Endothelial cell of coronary artery (primary cell): ENCODE measurements at places on chromosomes 6 and 20. TPM values are rescaled to one million over a fixed set of nuclear protein-coding genes. Genes with fewer than 3 reads are reported as not detected.

The LY6G6D gene
- total RNA-seq = not detected in 2 replicates

The HDGFL1 gene
- not detected in 2 replicates for total RNA-seq

The FILIP1 gene
- 13.6 and 19.3 TPM in 2 replicates for total RNA-seq

The DEFB112 gene
- total RNA-seq = not detected in 2 replicates

The HMGCLL1 gene
- under 0.01 TPM in 1 of 2 replicates, not detected in the other for total RNA-seq

The SLCO4A1 gene
- total RNA-seq = 3.1 and 3.8 TPM in 2 replicates

The CRISP2 gene
- total RNA-seq = not detected in 2 replicates

The NHSL1 gene
- 16.1 and 21.8 TPM in 2 replicates for total RNA-seq

The NKAIN4 gene
- total RNA-seq = not detected in 2 replicates

The TBX18 gene
- total RNA-seq = 16.0 and 29.8 TPM in 2 replicates

The ACTL10 gene
- total RNA-seq = 1.6 and 3.1 TPM in 2 replicates

The STMND1 gene
- total RNA-seq = not detected in 2 replicates

The NEURL2 gene
- 2.0 and 2.2 TPM in 2 replicates for total RNA-seq

The SMLR1 gene
- total RNA-seq = not detected in 2 replicates

The RIMS4 gene
- total RNA-seq = not detected in 2 replicates
